ENCODE measurements at places on chromosomes 4 and X. TPM values are rescaled to one million over a fixed set of nuclear protein-coding genes. Genes with fewer than 3 reads are reported as not detected.

DNA sequence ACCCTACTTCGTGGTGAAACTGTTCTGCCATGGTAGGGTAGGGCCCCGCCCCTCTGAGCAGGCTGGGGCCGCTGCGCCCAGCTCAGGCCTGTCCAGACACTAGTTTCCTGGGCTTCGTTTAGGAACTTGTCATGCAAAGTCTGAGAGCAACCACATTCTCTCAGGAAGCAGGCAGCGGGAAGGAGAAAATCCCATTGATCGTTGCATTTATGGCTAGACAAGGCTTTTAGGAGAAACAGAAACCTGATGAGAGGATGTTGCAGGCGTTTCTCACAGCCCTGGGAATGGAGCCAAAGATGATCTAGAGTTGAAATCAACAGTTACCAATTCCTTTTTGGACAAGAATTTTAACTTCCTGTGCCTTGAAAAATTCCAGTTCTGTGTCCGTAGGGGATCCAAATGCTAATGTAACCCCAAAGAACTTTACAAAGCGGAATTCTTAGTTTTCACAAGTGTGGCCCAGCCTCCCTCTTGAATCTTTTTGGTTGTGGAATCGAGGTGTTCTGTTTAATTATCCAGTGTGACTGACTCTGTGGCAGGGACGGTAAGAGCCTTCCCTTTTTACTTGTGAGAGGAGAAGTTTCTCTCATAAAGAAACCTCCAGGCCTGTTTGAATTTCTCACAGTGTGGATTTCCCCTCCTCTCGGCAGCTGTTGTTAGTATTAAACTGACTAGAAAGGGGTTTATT lies 4.5 kb upstream of the CXCL9 start:
- DNase-seq, result no peak

- no peak for DNase-seq
Measured at GRCh38 chr4:2800691-2801596, 8.1 kb downstream of the SH3BP2 start.

GRCh38 chr4:5158825-5159224 lies 107.5 kb downstream of the STK32B start:
- no peak for DNase-seq

DNA sequence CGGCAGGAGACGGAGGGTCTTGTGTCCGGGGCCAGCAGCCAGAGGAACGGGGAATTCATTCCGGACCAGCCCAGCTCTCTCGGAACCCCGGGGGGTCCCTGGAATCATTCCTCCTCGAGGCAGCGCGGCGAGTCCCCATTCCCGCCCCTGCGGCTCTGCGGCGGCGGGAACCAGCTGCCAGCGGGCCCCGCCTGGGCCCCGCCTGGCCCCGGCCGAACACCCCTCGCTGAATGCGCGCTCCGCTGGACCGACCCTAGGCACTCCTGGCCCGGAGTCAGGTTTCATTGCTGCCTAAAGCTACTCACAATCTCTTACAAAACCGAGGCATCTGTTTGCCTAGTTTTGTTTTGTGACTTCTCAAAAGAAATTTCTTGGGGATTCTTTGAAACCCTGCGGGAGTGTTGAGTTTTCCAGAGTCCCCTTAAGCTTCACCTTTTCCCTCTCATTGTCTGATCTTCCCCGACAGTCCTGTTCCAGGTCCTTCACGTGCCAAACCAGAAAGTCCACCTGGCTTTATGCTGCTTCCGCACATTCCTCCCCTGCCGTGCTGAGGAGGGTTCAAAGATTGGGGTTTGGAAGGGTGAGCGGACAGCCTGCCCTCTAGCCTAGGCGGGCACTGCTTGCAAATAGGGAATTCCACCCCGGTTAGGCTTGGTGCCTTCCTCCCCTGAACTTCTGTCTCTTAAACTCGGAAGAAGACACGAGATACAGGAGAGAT lies 789 bp downstream of the ARHGAP10 start:
- peak; percentile 29 for DNase-seq

- DNase-seq, result no peak
Measured at GRCh38 chrX:109856974-109857373, 123.9 kb upstream of the ACSL4 start.

GRCh38 chrX:51144828-51145442 lies 187.7 kb upstream of the NUDT10 start:
- DNase-seq, result peak; percentile 21

GRCh38 chr4:78560296-78560963 lies 8.9 kb downstream of the ANXA3 start:
- DNase-seq, result no peak

DNA sequence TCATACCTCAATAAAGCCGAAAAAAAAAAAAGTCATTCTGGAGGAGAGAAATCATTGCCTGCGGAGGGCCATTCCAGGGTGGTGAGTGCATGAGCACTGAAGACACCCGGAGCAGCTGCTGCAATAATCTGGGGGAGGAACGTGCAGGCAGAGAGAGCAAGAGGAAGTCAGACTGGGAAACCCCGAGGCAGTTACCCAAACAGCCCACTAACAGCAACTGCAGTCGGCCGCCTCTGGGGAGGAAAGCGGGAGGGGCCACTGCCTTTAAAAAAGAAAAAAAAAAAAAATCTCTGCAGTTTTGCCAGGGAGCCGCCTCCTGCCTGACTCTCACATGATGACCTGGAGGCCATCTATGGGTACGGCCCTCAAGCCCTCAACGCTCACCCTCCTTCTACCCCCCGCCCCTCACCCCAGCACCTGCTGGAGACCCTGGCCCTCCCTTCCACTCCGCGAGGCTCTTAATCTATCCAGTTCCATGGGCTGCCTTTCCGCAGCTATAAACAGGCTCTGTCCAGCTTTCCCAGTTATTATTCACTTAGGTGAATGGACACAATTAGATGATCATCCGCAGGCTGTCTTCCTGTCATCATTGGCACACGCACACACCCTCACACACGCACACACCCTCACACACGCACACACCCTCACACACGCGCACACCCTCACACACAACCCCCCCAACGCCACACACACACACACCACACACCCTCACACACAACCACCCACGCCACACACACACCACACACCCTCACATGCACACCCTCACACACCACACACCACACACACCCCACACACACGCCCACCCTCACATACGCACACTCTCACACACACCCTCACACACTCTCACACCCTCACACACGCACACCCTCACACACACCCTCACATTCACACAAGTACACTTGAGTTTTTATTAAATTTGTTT lies 3.4 kb upstream of the AVPR2 start:
- no peak for DNase-seq

DNA sequence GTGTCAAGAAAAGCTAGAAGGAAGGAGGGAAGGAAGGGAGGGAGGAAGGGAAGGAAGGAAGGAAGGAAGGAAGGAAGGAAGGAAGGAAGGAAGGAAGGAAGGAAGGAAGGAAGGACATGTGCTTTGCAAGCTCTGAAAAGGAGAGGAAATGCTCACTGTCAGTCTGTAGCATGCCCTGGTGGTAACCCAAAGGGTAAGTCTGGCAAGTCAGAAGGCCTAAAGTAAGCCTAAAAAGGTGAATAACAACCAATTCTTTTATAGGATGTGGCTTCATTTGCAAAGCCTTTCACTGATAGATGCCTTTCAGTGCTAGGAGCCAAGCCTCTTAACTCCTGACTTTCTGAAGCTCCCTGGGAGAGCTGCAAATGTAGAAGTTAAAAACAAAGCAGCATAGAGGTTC lies 542.6 kb downstream of the CFAP47 start:
- DNase-seq, result no peak

GRCh38 chrX:38664285-38664684 lies 102.9 kb downstream of the TSPAN7 start:
- no peak for DNase-seq

- DNase-seq, result no peak
Measured at GRCh38 chr4:5791654-5792053, 80.7 kb downstream of the EVC start.

GRCh38 chr4:151426513-151426912 lies 17.5 kb downstream of the FHIP1A start:
- DNase-seq, result no peak

DNA sequence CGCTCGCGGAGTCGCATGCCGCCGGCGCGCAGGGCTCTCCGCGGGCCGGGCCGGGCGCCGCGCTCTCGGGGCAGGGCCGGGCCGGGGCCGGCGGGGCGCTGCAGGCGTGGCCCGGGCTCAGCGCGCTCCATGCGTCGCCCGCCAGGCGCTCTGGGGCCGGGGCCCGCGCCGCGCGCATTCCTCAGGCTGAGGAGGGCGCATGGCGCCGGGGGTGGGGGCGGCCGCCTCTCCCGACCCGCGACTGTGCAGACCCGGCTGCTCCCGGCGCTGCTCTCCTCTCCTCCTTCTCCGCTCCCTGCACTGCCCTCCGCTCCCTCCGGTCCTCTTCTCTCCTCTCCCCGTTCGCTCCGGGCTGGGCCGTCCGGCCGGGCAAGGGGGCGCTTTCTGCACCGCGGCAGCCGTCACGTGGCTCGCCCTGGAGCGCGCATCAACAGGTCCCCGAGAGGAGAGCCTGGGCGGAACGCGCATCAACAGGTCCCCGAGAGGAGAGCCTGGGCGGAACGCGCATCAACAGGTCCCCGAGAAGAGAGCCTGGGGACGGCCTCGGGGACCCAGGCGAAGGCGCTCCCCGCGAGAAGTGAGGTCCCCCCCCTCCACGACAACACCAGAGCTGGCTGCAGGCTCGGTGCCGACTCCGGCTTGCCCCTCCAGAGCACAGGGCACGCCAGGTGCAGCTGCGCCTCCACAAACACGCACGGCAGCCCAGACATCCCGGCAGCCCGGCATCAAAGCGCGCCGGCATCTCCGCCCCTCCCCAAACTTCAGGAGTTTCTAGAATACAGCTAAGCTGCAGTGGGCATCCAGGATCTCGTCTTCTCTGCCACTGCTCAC lies 12.9 kb downstream of the PPP2R3B start:
- peak; percentile 47 for DNase-seq

DNA sequence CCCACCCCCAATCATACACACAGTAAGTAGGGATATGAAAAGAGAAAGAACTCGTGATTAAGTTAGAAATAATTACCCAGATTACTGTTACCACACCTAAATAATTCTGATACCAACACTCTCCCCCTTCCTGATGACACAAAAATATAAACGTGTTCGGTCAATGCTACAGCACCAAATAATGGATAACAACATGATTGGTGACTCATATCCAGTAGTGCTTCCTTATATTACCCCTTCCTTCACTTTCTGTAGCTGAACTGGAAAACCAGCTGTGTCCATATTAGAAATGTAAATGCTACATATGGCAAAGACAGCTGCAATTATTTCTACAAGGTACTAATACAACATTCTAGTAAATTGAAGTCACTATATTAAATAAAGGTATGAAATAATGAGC lies 20.8 kb downstream of the EIF4E start:
- no peak for DNase-seq

DNA sequence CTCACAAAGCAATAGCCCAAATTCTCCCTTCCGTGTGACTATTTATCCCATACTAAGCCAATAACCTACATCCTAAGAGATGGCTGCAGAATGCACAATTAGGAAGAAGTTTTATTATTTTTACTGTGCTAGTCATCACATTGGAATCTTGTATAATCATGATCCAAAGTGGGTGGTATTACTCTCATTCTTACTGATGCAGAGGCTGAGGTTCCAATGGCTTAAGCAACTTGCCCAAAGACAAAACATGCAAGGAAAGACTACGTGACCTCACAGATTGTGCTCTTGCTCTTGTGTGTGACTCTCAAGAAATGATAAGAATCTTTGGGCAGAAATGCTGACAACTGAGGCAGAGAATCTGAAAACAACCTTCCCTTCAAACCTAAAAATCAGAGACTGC lies 212.2 kb downstream of the LDB2 start:
- no peak for DNase-seq

DNA sequence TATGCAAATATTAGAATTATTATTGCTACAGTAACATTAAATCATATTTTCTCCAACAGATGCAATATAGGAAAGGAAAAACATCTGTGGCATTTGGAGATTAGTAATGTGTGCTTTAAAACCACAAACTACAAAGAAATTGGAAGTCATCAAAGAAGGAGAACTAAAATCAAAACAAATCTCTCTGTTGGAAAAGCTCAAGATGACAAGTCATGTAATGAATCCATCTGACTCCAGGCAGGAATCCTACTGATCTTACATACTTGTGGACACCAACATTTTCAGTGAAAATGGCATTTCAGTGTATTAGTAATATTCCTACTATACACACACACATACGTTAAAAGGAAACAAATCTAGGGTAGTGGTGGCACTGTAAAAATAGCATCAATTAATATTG lies 98.2 kb downstream of the SLC39A8 start:
- DNase-seq, result no peak

DNA sequence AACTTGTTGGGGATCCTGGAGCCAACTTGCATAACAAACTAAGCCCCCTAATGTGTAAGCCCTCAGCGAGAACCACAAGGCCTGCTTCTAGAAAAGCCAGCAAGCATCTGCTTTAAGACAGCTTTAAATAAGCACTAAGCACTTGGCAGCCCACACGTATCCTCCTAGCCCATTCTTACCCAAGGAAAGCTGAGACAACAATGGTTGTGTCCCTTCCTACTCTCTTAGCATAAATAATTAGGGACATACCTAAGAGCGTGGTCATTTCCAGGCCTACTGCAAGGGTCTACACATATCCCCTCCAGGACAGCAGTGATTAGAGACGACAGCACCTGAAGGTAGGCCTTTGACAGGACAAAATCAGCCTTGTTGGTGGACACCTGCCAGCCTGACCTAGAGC lies 322.8 kb upstream of the PPARGC1A start:
- no peak for DNase-seq

GRCh38 chr4:3640587-3640962 lies 108.4 kb upstream of the LRPAP1 start:
- no peak for DNase-seq

DNA sequence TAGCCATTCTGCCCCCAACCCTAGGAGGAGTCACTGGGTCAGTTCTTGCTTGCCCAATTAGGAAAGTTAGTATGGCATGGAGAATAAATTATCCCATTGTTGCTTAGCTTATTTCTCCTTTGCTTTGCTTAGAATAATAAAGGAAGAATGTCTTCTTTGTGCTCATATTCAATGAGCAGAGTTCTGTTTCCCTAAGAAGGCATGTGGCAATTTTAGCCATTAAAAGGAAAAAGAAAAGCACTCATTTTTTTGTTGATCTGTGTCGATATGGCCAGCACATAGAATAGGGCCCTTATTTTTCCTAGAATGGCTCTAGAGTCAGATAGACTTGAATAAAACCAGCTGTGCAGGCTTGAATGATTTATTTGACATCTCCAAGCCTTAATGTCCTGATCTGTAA lies 166.4 kb upstream of the PPARGC1A start:
- no peak for DNase-seq

GRCh38 chrX:13287816-13288215 lies 32.0 kb downstream of the ATXN3L start:
- DNase-seq, result no peak

GRCh38 chr4:86879641-86880040 lies 12.6 kb downstream of the C4orf36 start:
- no peak for DNase-seq

- DNase-seq, result no peak
Measured at GRCh38 chr4:8239226-8239625, 30.3 kb upstream of the HTRA3 start.

GRCh38 chr4:1790005-1790404 lies 3.1 kb upstream of the FGFR3 start:
- no peak for DNase-seq

Gene CWH43
- total RNA-seq, result not detected

Gene FTSJ1
- 41.8 TPM for total RNA-seq

Gene GLUD2
- total RNA-seq, result 11.3 TPM

Gene BMP3
- 4.9 TPM for total RNA-seq

Gene APOO
- 75.9 TPM for total RNA-seq

Gene SGMS2
- total RNA-seq, result 6.9 TPM

Gene ADGRG2
- 0.81 TPM for total RNA-seq

Gene EVC
- total RNA-seq, result 30.2 TPM

Gene XPNPEP2
- total RNA-seq, result 0.11 TPM

Gene AKAP4
- total RNA-seq, result not detected

Data from progenitor cell of endocrine pancreas (in vitro differentiated cells).